ENCODE measurements at places on chromosomes 12 and 14.

- peak; percentile 67 for DNase-seq
These were observed 5.0 kb upstream of the SLC25A47 start for GRCh38 chr14:100317912-100318808.

DNA sequence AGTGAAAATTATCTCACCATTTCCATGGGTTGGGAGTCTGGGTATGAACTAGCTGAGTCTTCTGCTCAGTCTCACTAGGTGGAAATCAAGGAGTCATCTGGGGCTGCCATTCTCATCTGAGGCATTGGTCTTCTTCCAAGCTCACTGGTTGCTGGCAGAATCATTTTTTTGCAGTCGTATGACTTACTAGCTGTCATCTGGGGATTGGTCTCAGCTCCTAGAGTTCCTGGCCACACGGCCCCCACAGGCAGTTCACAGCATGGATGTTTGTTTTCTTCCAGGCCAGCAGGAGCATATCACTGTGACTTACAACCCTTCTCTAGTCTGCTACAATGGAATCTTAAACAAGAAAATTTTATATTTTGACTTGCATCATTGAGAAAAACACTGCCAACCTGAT lies 18.6 kb upstream of the OR10AD1 start:
- DNase-seq = no peak

GRCh38 chr14:74065746-74066575 lies 18.3 kb downstream of the ALDH6A1 start:
- DNase-seq = no peak

- no peak for DNase-seq
These were observed 554.2 kb downstream of the FLRT2 start for GRCh38 chr14:86084097-86084496.

DNA sequence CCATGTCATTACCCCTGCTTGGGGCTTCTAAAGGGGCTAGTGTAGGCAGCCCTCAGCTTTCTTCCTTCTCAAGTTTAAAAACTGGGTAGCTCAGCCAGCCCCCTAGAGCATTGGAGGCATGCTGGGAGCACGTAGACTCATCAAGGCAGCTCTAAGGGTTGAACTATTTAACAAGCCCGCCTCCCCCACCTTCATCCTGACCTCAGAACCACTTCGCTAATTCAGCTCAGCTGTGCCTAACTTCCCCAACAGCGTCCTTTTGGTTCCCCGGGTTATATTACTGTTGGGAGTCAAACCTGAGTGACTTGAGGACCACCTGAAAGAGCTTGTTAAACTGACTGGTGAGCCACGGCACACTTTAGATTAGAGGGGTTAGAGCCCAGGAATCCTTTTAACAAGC lies 30.1 kb downstream of the MAX start:
- no peak for DNase-seq

DNA sequence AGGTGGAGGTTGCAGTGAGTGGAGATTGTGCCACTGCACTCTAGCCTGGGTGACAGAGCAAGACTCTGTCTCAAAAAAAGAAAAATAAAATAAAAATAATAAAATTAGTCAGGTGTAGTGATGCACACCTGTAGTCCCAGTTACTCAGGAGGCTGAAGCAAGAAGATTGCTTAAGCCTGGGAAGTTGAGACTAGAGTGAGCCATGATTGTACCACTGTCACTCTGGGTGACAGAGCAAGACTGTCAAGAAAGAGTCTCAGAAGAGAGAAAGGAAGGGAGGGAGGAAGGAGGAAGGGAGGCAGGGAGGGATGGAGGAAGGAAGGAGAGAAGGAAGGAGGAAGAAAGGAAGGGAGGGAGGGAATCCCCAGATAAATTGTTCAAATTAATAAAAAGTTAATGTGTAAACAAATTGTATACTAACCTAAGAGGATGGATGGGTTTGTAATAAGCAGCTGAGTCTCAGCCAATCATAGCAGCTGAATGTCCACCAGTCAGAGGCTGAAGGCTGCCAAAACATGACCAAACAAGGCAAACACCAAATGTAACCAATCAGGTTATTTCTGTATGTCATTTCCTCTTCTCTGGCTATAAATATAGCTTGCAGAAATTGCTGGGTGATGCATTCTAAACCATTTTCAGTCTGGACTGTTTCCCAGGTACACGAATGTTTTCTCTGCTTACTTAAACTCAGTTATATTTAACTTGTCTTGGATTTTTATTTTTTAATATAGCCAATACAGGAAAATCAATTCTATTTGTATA lies 6.1 kb upstream of the CDCA4 start:
- DNase-seq = no peak

- peak; percentile 51 for DNase-seq
These were observed 1.1 kb upstream of the CYP46A1 start for GRCh38 chr14:99682809-99683618.

GRCh38 chr12:6215120-6215807 lies 15.1 kb downstream of the CD9 start:
- DNase-seq = no peak

DNA sequence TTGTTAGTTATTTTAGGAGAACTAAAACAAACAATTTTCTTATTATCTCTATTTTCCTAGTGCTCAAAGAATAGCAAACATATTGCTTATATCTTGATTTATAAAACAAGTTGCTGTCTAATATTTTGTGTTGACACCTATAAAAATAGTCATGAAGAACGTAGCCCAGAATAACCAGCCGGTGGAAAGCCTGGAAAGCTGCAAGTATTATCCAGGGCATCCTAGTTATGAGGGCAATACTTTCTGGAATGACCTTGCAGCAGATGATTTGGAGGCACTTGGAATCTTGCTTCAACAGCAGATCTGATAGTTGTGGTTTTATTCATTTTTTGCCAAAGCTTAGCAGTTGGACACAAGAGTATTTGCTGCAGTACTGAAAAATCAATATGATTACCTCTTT lies 948.7 kb downstream of the LRFN5 start:
- no peak for DNase-seq

GRCh38 chr14:58575956-58576355 lies 61.8 kb upstream of the DACT1 start:
- DNase-seq = no peak

DNA sequence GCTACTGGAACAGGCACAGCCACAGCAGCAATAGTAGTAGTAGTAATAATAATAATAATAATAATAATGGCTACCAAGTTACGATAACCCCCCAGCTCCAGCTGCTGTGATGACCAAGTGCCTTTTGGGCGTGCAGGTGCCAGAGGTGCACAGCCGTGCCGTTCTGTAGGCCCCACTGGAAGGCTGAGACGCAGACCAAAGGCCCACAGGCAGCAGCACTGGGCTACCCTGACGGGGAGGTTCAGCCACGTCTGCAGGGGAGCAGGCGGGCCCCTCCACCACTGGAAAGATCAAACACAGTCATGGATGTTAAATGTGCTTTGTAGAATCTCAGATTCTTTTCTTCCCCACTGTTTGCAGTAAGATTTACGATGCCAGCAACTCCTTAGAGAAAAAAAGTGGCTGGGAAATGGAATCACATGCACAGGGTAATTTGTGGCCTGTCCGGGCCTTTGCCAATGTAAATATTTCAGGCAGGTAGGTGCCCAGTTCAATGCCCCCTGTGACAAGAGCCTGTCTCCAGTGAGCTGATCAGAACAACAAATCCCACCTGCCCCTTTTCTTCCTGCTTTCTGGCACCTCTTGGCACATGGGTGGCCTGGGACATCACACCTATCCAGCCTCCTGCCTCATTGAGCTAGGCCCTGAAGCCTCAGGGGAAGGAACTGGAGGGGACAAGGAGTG lies 32.6 kb downstream of the CCDC85C start:
- no peak for DNase-seq

DNA sequence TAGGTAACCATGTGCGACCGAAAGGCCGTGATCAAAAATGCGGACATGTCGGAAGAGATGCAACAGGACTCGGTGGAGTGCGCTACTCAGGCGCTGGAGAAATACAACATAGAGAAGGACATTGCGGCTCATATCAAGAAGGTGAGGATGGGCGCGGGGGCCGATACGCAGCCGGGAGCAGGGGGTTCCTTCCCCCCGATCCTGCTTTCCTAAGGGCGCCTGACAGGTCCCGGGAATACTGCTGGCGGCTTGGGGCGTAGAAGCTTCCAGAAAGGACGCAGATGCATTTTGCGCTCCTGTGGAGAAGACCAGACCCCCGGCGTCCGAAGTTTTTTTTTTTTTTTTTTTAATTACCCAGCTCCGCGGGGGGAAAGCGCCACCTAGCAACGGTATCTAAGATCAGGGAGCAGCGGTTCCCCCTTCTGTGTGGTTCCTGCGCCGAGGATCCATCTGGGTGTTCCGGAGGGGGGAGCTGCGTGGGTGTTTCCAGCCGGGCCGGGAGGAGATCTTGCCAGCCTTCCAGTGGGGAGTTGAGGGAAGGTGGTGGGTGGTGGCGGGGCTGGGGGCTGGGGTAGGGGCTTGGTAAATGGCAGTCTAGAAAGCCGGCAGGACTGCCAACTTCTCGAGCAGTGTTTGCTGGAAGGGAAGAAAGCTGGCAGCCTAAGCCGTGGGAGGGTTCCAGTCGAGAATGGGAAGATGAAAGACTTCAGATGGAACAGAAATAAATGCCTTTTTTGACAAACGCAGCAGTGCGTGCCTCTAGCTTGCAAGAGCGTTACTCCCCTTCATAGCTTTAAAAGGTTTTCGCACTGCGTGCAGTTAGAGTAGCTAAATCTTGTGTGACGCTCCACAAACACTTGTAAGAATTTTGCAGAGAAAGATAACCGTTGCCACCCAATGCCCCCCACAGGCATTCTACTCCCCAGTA lies 764 bp downstream of the DYNLL1 start:
- peak; percentile 16 for DNase-seq

DNA sequence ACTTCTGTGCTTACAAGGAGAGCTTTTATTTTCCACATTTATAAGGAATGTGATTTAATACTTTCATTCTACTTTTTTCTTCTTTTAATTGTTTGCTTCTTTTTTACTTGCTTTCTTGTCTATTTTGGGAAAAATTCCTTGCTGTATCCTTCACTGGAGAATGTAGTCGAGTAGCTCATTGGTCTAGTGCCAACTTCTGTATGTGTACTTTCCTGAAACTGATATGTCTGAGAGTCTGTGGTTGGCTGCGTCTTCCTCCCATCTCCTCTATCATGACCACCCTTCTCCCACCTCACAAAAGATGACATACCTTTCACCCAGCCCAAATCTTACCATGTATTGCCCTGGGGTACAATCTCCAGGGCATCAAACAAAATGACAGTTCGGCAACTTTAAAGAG lies 51.8 kb downstream of the MSRB3 start:
- DNase-seq = no peak

DNA sequence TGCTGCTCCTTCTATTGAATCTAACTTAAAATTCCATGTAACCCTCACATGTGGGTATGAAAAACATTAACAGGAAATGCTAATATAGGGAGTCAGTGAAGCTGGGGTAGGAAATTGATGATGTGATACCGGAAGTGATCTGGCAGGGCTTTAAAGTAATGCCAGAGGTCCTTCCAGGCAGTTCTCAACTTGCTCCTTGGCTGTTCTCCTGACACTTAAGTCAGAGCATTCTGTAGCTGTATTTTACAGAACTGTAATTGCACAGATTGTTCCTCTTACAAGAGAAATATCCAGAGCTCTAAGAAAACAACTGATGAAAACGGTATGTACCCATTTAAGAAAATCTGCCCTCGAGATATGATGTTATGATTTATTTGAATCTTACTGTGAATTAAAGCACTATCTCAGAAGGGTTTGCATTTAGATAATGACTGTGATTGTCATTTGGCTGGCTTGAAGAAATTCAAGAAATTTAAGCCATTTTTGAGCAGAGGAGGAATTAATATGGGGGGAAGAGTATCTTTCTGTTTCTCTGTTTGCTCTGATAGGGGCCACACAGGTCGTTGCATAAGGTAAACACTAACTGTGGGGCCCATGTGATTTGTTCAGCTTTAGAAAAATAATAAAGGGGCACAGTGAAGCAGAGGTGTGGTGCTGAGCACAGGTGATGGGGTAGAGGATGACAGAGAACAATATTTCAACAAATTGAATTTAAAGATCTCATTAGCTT lies 88.4 kb downstream of the BBS10 start:
- no peak for DNase-seq

- DNase-seq = no peak
These were observed 34.9 kb downstream of the CCDC177 start for GRCh38 chr14:69539631-69540410.

- no peak for DNase-seq
These were observed 63.9 kb upstream of the TMEM260 start for GRCh38 chr14:56515739-56516138.

GRCh38 chr12:11894890-11895289 lies 175.8 kb upstream of the BCL2L14 start:
- DNase-seq = no peak

GRCh38 chr14:19917955-19918518 lies 2.4 kb upstream of the OR4K5 start:
- no peak for DNase-seq

GRCh38 chr14:99309220-99309766 lies 37.3 kb upstream of the BCL11B start:
- DNase-seq = no peak

DNA sequence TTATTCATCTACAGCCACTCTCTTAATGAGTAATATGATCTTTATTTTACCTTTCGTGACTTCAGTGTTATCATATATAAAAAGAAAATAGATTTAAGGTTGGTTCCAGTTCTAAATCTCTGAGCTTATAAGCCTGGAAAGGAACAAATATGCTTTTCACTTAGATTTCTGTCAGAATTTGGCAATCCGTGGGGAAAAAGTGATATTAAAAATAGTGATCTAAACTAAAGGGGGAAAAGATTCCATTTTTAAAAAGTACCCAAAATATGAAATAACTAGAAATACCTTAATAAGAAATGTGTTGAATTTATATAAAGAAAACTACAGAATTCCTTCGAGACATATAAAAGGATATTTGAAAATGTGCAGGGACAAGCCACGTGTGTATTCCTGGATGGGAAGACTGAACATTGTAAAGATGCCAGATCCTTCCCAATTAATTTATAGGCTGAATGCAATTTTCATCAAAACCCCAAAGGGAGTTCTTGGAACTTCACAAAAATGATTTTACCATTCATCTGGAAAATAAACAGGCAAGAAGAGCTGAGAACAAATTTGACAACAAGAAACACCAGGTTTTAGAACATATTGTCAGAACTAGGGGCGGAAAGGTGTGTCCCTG lies 142.5 kb downstream of the EFCAB11 start:
- DNase-seq = no peak

DNA sequence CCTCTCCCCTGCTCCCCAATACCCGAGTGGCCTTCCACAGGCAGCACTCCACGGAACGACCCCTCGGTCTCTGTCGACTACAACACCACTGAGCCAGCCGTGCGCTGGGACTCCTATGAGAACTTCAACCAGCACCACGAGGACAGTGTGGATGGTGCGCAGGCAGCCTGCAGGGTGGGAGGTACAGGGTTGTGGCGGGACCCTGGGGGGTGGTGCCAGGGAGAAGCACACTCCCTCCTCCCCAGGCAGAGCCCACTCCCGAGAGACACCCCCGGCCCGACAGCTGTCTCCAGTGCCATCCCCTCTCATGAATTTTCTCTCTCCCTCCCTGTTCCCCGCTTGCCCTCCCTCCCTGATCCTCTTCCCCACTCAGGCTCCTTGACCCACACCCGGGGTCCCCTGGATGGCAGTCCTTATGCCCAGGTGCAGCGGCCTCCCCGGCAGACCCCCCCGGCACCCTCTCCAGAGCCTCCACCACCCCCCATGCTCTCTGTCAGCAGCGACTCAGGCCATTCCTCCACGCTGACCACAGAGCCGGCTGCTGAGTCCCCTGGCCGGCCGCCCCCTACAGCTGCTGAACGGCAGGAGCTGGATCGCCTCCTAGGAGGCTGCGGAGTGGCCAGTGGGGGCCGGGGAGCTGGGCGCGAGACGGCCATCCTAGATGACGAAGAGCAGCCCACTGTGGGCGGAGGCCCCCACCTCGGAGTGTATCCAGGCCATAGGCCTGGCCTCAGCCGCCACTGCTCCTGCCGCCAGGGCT lies 9.0 kb downstream of the TNS2 start:
- DNase-seq = no peak
